Stimulated activated naive CD4-positive, alpha-beta T cell treated with Interleukin-2 at 50 U/mL for 16 hours (primary cell): ENCODE measurements at places on chromosomes 13 and 19.

GRCh38 chr13:51825165-51825592 lies 19.8 kb downstream of the TMEM272 start:
- no peak for DNase-seq

- DNase-seq, result no peak
Observed at GRCh38 chr19:23972161-23972560, 57.5 kb downstream of the ZNF726 start.

- DNase-seq, result no peak
Observed at GRCh38 chr13:75935805-75936204, 299.7 kb downstream of the LMO7 start.

DNA sequence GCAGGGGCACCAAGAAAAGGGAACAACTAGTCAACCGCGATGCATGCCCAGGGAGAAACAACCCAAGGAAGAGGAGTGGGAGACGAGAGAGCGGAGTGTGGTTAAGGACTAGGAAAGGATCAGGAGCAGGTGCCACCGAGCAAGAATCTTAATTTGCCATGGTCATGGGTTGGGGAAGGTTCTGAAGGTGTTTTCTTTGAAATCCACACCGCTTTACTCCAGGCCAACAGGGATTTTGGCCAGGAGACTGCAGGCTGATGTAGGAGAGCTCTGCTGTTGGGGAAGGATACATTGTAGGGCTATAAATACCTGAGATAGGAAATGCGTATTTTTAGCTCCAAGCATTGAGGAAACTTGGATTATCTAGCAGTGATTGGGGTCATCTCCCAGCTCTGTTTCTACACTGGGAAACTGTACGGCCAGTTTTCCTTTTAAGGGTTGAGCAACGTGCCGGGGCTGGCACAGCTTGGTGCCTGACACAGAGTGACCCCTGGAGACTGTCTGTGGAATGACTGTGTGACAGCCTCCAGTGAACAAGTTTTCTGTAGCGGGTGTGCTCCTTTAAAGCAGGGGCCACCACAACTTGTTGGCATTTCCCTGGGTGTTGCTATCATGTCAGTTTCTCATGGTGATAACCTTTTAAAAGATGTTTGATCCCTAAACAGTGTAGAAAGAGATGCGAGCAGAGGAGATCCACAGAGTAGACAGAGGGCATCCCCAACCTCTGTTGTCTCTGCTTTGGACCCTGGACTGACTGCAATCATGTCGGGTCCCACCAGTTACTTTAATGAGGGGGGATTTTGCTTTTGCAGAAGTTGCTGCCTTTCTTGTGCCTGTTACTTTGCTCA lies 34.3 kb downstream of the ZNF536 start:
- no peak for DNase-seq

DNA sequence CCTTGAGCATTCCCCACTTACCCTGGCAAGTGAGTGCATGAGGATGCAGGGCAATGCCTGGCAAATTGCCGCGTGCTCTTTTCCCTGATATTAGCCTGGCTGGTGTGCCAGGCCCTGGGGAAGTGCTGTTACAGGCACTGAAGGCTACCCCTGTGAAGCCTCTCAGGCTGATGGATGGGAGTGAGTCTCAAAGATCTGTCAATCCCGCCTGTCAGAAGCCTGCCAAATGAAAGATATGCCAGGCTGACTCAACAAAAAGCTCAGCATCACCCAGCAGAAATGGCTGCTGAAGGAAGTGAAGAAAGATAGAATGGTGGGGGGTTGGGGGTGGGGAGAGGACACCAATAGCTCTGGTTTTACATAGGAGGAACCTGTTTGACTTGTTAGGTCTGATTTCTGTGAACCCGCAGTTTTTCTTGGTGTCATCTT lies 112.1 kb downstream of the LACC1 start:
- no peak for DNase-seq

DNA sequence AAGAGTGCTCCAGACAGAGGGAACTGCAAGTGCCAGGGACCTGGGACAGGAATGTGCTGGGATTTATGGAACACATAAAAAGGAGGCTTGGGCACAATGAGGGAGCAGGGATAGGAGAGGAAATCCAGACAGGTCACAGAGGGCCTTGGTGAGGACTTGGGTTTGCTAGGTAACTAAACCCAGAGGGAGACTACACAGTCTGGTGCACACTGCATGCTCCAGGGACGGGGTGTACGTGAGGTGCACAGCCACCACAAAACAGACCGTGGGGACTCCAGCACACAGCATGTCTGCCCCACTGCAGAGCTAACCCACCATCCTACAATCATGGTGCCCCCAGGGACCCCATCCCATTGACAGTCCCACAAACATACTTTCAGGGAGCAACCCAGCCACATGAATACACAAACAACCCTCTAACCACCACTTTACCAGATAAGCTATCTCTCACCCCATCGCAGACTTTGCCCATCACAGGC lies 5.5 kb upstream of the ZFP36 start:
- DNase-seq, result no peak

GRCh38 chr13:80901111-80901510 lies 560.2 kb upstream of the SPRY2 start:
- DNase-seq, result no peak

DNA sequence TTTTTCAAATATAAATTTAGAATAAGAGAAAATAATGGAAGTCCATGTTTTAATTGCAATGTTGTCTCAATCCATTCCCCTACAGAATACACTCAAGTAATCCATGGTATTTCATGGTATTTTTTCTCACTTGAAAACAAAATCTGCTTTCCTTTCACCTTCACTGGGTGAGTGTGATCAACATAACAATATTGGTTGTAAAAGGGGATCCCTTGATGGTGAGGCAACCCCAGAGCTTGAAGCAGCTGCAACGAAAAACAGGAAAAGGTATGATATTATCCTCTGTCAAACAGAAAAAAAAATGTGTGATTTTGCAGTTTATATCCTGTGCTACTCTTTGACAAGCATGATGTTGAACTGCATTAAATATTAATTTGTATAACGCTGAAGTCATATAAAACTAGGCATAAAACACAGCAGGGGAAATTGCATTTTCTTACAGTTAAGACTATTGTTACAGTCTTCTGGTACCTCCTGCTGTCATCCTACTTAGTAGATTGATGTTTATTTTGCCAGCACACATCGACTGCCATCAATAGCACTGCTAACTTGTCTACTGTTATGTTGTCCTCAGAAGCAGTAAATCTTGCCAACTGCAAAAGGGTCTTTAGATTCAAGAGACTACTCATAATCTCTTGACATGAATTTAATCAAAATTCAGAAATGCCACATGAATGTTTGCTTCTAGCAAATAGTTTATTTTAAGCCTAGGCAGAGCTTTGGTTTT lies 373.1 kb upstream of the MIR17HG start:
- DNase-seq, result no peak

GRCh38 chr19:41597600-41598041 lies 21.7 kb downstream of the CEACAM21 start:
- peak; percentile 60 for DNase-seq

DNA sequence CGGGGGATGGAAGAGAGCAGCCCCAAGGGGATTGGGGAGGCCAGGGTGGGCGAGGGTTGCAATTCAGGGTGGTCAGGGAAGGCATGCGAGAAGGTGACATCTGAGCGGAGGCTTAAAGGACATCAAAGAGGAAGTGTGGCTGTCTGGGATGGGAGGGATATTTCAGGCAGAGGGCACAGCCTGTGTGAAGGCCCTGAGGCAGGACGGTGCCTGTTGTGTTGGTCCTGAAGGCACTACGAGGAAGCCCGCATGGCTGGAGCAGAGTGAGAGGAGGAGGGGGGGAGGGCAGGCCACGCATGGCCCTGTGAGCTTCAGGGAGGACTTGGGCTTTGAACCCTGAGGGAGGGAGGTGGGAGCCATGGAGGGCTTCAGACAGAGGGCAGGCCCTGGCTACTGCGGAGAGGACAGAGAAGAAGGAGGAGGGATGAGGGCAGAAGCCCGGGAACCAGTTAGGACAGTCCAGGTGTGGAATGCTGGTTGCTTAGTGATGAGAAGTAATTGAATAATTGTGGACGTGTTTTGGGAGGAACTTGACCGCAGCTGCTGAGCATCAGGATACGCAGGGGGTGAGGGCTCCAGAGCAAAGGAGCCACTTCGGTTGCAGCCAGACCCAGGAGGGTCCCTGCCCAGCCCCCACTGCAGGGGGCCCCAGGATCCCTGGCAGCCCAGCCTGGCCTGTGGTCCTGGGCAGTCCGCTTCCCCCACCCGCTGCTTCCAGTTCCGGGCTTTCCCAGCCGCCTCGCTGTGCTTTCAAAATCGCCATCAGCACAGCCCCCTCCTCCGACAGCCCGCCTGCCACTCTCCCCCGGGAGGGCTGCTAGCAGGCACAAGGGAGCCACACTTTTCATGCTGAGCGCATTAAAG lies 6.2 kb downstream of the TLE6 start:
- no peak for DNase-seq

- no peak for DNase-seq
Observed at GRCh38 chr13:44403461-44404056, 29.9 kb downstream of the SERP2 start.

- DNase-seq, result no peak
Observed at GRCh38 chr13:110337247-110337646, 30.2 kb downstream of the COL4A2 start.

DNA sequence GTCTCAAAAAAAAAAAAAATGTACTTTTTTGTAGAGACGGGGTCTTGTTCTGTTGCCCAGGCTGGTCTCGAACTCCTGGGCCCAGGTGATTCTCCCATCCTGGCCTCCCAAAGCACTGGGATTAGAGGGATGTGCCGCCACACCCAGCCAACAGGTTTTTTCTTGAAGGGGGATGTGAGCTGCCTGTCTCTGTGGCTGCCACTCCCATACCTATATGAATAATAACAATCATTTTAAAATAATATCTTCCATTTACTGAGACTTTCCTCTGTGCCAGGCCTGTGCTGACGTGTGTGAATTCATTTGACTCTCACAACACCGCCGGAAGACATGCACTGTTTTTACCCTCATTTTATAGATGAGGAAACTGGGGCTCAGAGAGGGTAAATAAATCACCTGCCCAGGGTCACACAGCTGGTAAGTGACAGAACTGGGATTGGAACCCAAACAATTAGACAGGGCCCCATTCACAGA lies 7.2 kb upstream of the BCL3 start:
- no peak for DNase-seq

GRCh38 chr13:83498481-83499190 lies 383.6 kb downstream of the SLITRK1 start:
- no peak for DNase-seq

DNA sequence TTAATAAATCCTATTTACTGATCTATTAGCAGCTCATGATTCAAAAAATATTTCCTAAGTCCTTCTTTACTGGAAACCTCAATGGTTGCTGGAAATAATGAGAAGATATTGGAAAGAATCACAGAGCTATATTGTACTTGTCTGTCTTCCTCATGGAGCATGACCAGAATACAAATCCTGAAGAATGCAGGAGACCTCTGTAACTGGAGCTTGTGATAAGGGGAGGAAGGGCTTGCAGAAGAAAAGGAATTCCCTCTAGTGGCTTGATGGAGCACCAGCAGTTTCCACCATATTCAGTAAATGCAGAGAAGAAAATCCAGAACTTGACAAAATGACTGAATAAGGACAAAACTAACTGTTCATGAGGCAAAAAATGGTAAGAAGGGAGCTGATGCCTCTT lies 1333.1 kb downstream of the EFNB2 start:
- DNase-seq, result no peak

DNA sequence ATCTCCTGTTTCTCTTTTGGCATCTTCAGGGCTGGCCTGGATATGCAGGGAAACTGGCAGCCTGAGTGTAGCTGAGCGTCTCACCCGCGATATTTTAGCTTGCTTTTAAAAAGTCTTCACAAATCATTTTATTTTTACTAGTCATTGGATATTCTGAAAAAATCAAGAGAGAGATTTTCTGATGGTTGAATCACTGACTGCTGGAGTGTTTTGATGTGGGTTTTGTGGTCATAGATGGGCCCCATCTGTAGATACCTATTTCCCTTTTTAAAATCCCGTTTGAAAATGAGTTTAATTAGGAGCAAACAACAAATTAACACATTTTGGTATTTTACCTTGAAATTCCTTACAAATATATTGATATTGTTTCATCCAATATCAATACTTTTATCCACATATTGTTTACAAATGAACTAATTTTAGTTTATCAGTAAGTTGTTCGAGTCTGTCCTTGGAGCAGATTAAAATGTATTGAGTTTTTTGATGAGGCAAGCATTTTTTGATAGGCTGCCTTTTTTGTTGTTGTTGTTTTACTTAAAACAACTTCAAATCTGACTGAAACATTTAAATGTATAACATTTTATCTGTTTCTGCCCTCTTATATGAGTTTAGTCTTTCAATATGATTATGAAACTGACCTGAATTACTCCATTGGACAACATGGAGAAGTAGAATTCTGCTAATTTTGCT lies 21.5 kb upstream of the OXGR1 start:
- no peak for DNase-seq

GRCh38 chr13:36769545-36769944 lies 49.5 kb upstream of the RFXAP start:
- DNase-seq, result no peak

DNA sequence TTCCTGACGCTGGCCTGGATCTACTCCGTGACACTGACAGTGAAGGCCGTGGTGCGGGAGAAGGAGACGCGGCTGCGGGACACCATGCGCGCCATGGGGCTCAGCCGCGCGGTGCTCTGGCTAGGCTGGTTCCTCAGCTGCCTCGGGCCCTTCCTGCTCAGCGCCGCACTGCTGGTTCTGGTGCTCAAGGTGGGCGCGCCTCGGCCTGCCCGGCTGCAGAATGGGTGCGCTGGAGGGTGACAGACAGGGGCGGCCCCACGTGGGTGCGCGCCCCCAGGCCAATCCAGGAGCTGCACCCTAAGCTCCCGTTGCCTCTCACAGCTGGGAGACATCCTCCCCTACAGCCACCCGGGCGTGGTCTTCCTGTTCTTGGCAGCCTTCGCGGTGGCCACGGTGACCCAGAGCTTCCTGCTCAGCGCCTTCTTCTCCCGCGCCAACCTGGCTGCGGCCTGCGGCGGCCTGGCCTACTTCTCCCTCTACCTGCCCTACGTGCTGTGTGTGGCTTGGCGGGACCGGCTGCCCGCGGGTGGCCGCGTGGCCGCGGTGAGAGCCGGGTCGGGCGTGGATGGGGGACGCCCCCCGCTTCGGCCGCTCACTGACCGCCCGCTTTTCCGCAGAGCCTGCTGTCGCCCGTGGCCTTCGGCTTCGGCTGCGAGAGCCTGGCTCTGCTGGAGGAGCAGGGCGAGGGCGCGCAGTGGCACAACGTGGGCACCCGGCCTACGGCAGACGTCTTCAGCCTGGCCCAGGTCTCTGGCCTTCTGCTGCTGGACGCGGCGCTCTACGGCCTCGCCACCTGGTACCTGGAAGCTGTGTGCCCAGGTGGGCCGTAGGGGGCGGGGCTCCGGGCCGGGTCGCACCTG lies 7.2 kb downstream of the ABCA7 start:
- no peak for DNase-seq

- DNase-seq, result no peak
Observed at GRCh38 chr19:47421844-47422395, 2.6 kb upstream of the MEIS3 start.

DNA sequence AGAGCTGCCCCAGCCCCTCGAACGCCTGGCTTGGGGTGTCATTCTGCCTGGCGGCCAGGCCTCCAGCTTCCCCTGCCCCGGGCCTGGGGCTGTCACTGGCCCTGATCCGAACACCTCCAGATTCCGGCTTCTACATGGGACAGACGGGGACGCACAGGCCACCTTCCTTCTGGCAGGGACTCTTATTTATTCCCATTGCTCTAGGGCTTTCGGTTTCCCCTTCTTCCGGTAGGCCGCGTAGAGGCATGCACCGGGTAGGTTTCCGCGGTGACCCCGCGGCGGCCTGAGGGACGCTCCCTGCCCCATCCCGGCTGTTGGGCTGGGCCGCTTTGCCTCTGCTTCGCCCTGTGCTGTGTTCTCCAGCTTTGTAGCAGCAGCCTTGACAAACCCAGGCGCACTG lies 28.2 kb downstream of the CERS1 start:
- no peak for DNase-seq
